ENCODE measurements at places on chromosomes 3 and 15. TPM values are rescaled to one million over a fixed set of nuclear protein-coding genes. Genes with fewer than 3 reads are reported as not detected.
A peak's percentile ranks its signal among the peaks of the same experiment; 100 is the strongest.

- no peaks in the 10 kb centered on the region for H3K4me1 ChIP-seq
- H3K27me3 ChIP-seq: peaks cover 3% of the 10 kb centered on the region
- H3K36me3 ChIP-seq: no peaks in the 10 kb centered on the region
- DNase-seq: peak; percentile 40
- no peak overlapping the region for H3K4me3 ChIP-seq
Observed at GRCh38 chr15:101578443-101578894, 73.7 kb downstream of the TM2D3 start.

The MAN2A2 gene
- polyA plus RNA-seq: 41.5 TPM

The THPO gene
- polyA plus RNA-seq: 1.2 TPM

The GHRL gene
- not detected for polyA plus RNA-seq

Measured in psoas muscle (tissue), 8 donors.